T follicular helper cell (primary cell): ENCODE measurements at places on chromosomes 11 and 22.

DNA sequence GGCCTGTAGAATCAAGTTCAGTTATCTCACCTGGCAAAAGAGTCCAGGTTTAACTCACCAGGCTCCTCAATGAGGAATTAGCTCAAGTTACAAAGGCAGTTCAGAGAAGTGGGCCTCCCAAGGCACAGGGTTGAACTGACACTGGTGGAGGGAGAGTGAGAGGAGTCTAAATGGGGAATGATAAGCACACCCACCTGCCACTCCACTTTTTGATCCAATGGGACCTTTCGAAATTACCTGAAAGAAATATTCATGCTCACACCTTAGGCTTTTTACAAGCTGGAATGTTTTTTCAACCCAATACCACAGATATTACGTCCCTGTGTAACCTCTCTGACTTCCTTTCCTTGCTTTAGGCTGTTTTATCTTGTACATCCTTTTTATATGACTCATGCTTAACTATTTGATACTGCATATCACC lies 642.7 kb upstream of the TENM4 start:
- no peak for DNase-seq

- DNase-seq = no peak
Observed at GRCh38 chr11:14320020-14320419, 39.0 kb downstream of the RRAS2 start.

DNA sequence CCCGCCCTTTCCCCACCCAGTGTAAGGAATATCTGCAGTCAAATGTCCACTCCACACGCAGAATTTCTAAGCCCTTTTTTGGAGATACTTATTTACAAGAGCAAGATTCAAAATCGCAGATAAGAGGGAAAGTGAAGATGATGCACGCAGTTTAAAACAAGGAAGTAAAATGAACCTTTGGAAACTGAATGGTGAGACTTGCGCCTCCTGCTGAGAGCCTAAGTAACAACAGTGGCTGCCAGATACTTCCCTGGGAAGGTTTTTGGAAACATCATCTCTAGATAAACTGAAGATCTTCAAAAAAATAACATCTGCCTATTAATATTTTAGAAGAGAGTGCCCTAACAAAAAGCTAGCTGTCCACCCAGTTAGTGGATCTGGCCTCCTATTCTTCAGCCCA lies 963.1 kb upstream of the FAT3 start:
- DNase-seq = no peak

DNA sequence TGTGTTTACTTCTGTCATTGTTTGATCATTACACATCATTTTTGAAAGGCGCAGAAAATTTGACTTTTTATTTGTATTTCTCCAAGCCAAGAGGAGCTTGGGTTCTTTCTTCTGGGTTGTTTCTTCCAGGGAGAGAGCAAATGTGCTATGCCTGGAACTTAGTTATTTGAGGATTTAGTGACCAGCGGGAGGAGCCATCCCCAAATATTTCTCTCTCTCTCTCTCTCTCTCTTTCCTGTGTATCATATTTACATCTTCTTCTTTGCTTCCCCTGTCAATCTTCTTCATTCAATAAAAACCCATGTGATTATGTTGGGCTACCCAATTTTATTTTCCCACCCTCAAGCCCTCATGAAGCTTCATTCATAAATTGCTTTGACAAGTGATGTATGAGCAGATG lies 534.5 kb downstream of the LRRC4C start:
- DNase-seq = no peak

- no peak for DNase-seq
Observed at GRCh38 chr11:1327064-1327460, 17.6 kb upstream of the TOLLIP start.
